Activated T-helper 2 cell treated with anti-CD3 and anti-CD28 coated beads, Interferon-gamma antibody, Interleukin-2, Interleukin-4, amounts not matched to agents 10 μg/mL and 5 μg/mL and 100 μg/mL, durations not matched to agents 14 hours and 24 hours and 36 hours (primary cell): ENCODE measurements at places on chromosomes 2 and 18. TPM values are rescaled to one million over a fixed set of nuclear protein-coding genes. Genes with fewer than 3 reads are reported as not detected.
A peak's percentile ranks its signal among the peaks of the same experiment; 100 is the strongest.

- no peak for DNase-seq
Observed at GRCh38 chr2:109210431-109211200, 81.6 kb downstream of the SH3RF3 start.

DNA sequence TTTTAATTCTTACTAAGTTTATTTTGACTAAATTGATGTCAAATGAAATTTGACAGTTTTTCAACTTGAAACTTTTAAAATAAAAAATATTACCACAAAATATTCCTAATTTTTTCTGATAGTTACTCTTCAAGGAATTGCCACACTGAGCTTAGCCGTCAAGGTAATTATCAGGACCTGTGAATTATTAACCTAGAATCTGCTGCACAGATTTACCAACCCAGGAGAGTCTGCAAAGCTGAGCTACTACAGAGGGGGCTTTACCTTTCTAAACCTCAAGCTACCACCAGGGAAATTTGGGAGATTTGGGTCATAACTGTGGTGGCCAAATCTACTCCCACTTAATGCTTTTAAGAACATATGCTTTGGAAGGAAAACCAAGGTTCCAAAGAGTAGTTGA lies 324.6 kb downstream of the CCDC178 start:
- no peak for DNase-seq

DNA sequence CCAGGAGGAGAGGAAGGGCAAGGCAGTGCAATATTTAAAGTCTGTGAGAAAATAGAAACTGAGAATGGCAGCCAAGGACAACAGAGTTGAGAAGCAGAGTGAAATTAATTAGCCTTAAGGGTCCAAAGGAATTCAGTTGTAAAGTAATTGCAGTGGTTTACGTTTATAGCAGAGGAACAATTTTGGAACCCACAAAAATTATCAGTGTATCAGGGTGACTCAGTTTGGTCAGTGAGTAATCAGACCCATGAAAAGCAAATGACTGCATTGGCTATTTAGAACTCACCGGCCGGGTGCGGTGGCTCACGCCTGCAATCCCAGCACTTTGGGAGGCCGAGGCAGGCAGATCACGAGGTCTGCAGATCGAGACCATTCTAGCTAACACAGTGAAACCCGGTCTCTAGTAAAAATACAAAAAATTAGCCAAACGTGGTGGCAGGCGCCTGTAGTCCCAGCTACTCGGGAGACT lies 245.8 kb upstream of the SLC39A10 start:
- no peak for DNase-seq

- no peak for DNase-seq
Observed at GRCh38 chr18:75785834-75786233, 358.3 kb upstream of the SMIM21 start.

DNA sequence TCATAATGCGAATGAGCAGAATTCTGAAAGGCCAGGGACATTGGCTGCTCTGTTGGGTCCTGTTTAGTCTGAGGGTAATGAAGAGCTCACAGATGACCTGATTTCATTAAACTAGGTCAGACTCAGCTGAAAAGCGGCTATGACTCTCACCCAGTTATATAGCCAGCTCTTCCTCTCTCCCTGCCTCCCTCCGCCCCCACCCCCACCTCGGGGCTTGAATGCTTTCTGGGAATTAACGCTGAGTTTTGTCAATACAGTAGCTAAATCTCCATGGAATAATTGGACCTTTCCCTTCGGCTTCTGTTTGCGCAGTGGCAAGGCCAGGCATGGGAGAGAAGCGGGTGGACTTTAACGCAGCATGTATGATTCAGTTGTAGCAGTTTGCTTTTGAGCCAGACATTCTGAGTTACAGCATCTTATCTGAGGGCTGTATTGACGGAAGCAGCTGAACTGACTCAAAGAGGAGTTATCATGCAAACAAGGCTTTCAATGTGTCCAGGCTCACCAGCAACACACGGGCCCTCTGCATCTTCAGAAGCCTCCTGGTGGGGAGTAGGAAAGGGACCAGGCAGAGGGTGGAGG lies 110.6 kb downstream of the MYCN start:
- DNase-seq: no peak

DNA sequence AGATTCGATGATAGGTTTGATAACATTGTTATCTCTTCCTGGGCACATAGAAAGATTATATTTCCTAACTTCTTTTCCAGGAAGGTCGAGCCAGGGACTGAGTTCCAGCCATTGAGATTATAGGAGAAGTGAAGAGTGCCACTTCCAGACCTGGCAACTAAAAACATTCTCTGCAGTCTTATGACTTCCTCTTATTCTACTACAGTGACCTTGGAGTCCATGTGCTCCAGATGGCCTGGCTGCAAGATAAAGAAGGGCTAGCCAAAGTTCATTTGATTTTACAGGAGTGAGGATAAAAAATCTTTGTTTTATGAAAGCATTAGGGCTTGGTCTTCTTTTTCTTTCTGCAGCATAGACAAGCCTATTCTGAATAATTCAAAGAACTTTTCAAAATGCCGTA lies 363.0 kb downstream of the FSIP2 start:
- DNase-seq: no peak

DNA sequence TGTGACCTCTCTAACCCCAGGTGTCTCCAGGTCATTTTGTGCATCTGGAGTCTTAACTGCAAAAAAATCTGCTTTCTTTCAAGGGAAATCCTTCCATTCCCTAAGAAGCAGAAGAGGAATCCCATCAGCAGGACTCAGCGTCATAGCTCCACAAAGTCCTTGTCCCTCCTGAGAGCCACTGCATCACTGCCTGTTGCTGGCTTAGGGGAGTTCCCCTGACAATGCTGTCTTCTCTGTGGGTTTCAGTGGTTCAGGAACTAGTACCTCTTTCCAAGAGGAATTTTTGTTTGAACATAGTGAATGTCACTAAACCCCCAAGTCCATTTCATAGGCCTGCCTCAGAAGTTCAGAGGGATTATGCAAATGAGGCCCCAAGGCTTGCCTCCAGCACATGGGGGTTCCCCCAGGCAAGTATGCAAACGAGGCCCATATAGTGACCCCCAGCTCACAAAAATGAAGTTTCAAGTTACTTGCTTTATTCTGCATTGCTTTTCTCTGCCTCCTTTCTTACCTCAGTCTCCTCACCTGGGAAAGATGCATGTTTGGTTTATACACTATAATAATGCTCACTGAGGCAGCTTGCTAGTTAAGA lies 513.9 kb upstream of the MEX3C start:
- no peak for DNase-seq

GRCh38 chr2:203951366-203951902 lies 14.9 kb downstream of the ICOS start:
- DNase-seq: peak; percentile 40

DNA sequence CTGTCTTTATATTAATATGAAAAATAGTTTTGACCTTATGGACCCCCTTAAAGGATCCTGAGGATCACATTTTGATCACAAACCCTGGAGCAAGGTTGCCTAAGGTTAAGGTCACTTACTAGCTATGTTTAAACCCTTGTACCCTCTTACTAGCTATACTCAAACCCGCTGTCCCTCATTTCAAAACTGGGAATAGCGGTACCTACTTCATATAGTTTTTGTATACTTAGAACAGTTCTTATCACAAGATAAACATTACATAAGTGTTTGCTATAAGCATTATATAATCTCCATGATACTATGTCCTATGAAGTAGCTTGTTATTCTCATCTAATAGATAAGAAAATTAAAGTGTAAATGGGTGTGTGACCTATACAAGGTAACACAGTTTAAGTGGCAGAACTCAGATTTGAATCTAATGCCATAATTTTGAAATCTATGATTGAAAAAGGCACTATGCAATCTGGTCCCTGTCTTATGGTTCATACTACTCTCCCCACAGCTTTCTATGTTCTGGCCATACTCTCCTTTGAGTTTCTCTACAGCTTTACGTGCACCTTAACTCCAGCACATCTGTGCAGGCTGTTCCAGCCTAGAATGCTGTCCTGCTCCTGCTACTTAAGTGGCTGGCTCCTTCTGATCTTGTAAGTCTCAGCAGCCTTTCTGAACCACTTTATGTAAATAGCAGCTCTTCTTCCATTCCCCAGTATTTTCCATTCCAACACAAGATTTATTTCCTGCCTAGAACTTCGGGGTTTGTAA lies 30.4 kb downstream of the HYCC2 start:
- DNase-seq: no peak

DNA sequence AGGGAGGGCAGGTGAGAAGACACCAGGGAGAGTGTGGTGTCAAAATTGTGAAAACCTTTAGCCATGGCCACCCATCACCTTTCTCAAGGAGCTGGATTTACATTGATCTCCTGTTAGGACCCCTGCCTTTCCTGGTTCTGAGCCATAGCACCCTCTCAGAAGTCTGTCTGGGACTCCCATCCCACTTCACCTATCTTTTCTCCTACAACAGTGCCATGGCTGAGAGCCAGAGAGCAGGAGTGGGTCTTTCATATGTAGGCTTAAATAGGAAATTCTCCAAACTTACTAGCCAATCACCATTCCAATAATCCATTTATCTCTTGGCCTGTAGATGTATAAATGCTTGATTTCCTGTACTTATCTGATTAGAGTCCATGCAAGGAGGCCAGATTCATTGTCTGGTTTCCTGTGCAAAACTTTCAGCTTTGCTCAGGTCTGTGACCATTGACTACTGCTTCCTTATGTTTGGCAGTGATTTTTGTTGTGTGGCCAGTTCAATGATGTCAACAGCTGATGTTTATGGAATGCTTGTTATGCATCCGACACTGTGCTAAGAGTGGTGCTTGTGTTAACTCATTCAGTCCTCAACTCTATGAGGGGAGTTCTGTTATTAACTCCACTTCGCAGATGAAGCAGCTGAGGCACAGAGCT lies 57.6 kb upstream of the IGFBP5 start:
- no peak for DNase-seq

RGPD3 gene
- 0.30 and 0.34 TPM in 2 replicates for total RNA-seq

CRYBA2 gene
- not detected in 2 replicates for total RNA-seq

POTEF gene
- total RNA-seq: not detected in 2 replicates

PJVK gene
- 1.7 and 2.0 TPM in 2 replicates for total RNA-seq

CYS1 gene
- 0.78 and 0.89 TPM in 2 replicates for total RNA-seq
